ENCODE measurements at places on chromosomes 16 and 17.

DNA sequence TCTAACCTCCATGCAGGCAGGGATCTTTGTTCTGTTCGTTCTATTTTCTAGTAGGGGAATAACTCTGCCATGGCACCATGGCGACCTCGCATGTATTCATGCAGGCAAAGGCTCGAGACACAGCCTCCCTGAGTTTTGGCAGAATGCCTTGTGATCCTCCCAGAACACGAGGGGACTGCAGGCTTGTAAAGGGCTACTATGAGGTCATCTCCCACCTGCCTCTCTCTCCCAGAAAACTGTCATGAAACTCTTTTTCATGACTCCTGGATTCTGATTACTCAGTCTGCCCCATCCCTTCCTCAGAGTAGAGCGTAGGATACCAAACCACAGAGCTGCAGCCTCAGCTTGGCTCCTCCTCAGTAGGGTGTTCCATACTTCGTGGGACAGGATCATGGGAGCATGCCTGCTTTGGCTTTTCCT, 64.3 kb downstream of the IGF2BP1 start:
- DNase-seq = no peak

GRCh38 chr17:73286863-73287296, 24.9 kb downstream of the CDC42EP4 start:
- no peak for DNase-seq

DNA sequence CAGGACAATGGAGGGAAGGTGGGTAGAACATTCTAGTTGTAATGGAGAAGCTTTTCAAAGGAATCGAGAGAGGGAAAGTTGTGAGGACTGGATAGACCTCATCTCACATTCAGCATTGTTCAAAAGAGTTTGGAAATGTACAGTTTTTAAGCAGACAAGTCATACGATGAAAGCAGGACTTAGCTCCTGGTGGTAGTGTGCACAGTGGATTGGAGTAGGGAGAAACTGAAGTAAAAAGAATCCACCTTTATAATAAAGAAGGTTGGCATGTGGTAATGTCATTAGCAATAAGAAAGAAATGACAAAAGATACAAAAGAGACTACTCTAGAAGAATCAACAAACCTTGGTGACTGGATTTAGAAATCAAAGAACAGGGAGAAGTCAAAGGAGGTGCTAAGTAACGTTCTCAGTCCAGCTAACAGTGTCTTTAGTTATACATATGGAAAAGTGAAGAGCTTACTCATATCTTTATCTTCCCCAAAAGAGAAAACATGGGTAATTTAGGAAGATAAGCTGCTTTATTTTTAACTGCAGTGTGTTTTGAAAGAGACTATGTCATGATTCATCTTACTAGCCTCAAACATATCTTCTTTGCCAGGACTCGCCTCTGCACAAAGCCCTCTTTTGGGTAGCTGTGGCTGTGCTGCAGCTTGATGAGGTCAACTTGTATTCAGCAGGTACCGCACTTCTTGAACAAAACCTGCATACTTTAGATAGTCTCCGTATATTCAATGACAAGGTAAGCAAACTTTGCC, 18.7 kb upstream of the EVI2A start:
- DNase-seq = no peak

GRCh38 chr16:77393955-77394354, 40.9 kb downstream of the ADAMTS18 start:
- DNase-seq = no peak

DNA sequence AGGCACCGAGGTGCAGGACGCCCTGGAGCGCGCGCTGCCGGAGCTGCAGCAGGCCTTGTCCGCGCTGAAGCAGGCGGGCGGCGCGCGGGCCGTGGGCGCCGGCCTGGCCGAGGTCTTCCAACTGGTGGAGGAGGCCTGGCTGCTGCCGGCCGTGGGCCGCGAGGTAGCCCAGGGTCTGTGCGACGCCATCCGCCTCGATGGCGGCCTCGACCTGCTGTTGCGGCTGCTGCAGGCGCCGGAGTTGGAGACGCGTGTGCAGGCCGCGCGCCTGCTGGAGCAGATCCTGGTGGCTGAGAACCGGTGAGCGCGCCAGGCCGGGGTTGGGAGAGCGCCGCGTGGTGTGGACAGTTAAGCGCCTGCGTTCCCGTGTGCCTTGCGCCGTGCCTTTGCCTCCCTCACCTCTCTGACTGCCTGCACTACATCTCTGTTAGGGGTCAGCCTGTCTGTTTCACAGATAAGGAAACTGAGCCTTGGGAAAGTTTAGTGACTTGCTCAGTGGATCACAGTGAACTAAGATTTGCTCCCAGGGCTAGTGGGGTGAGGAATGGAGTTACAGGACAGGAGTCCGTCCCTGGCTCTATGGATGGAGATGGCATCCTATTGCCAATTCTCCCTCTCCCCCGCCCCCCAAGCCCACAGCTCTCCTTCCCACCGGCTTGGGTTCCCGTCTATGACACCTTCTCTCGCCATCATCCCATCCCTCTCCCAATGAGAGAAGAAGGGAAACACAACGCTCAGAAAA, 880 bp downstream of the SARM1 start:
- no peak for DNase-seq

DNA sequence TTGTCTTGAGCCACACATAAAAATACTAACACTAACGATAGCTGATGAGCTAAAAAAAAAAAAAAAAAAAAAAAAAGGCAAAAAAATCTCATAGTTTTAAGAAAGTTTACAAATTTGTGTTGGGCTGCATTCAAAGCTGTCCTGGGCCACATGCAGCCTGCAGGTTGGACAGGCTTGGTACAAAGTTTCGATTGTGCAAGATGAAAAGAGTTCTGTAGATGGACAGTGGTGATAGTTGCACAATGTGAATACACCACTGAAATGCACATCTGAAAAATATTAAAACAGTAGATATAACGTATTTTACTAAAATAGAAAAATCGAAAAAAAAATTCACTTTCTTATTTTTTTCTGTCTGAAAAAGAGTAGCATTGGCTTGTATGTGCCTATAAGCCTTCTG, 42.9 kb downstream of the AMFR start:
- no peak for DNase-seq

- DNase-seq = no peak
These were observed 12.6 kb downstream of the MAP3K3 start for GRCh38 chr17:63634816-63635215.

- no peak for DNase-seq
These were observed 17.6 kb downstream of the GTF3C1 start for GRCh38 chr16:27531826-27532800.

- no peak for DNase-seq
These were observed 6.2 kb downstream of the JPH3 start for GRCh38 chr16:87608400-87608985.

- no peak for DNase-seq
These were observed 7.0 kb upstream of the CDC42EP4 start for GRCh38 chr17:73318836-73319235.

DNA sequence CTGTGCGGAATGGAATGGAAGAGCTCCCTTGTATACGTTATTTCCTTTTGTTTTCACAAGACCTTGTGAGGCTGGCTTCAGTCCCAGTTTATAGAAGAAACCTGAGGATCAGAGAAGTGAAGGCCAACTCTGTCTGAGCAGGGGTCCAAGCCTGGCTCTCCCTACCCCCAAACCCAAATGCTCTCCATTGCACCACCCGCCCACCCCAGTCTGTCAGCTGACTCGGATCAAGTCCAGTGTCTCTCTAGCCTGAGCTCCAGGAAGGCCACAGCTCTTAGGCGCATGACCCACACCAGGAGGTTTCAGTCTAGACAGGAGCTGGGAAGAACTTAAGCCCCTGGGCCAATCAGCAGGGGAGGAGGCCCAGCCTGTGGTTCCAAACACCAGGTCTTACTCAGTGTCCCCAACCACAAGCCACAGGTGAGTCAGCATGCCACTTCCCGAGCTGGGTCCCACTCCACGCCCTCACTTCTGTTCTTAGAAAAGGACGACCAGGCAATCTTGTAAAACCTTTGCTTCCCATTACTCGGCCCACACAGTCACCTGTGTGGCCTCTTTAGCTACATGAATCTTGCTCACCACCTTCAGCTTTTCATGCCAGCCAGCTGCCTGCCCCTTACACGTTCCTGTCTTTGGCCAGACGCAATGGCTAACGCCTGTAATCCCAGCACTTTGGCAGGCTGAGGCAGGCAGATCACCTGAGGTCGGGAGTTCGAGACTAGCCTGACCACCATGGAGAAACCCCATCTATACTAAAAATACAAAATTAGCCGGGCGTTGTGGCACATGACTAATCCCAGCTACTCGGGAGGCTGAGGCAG, 27.8 kb downstream of the TK2 start:
- peak; percentile 90 for DNase-seq

- DNase-seq = no peak
These were observed 17.7 kb downstream of the KRT9 start for GRCh38 chr17:41553987-41554680.

DNA sequence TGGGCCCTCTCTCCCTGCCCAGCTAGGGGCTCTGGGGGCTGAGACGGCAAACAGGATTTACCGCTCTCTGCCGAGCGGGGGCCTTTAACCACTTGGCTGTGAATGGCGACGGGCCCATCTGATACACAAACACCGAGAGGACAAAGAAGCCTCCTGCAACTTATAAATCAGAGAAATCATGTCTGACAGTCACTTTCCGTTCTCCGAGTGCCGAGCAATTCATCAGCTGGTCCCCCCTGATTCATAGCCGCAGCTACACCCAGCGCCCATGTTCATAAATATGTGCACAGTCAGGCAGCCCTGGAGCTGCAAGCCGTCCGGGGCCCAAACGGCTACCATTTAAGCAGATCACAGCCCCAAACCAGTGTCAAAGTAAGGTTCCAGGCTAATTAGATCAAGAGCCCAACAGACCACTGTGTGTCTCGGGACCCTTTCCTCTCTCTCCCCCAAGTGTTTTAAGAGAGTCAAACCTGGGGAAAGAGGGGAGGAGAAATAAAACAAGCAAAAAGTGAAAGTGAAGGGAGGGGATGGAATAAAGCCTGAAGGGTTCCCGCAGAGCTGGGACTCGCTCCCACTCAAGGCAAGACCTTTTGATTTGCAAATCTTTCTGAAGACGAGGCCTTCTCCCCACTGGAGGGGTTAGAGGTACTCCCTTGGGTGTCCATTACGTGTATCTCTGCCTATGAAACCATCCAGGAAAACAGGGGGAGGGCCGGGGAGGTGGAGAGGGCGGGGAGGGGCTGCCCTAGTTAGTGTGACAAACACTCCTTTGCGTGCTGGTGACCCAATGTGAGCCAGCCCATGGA, 154.7 kb downstream of the C16orf78 start:
- no peak for DNase-seq

All from GF-D8 (cell line).